ENCODE measurements at places on chromosomes 11 and 22.

DNA sequence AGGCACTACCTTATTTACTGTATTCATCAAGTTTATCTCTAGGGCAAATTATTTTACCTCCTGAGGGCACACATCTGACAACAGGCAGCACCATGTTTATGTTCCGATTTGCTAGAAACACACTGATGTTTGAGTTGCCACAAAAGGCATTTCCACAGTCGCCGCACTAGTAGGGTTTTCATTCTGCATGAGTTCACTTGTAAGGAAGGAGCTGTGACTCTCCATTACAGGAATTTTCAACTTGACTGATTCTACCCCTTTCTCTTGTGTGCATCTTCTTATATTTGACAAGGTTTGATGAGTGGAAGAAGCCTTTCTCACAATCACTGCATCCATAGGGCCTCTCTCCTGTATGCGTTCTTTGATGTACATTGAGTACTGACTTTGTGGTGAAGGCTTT, 455.9 kb upstream of the CNTN5 start:
- no peak for DNase-seq

- DNase-seq: peak; percentile 91
Measured at GRCh38 chr11:15987046-15987445, 369.3 kb downstream of the SOX6 start.

- no peak for DNase-seq
Measured at GRCh38 chr11:28250192-28250591, 142.0 kb downstream of the METTL15 start.

- DNase-seq: no peak
Measured at GRCh38 chr11:119586181-119586580, 142.8 kb downstream of the NECTIN1 start.

- no peak for DNase-seq
Measured at GRCh38 chr22:35960854-35961253, 67.8 kb downstream of the RBFOX2 start.

DNA sequence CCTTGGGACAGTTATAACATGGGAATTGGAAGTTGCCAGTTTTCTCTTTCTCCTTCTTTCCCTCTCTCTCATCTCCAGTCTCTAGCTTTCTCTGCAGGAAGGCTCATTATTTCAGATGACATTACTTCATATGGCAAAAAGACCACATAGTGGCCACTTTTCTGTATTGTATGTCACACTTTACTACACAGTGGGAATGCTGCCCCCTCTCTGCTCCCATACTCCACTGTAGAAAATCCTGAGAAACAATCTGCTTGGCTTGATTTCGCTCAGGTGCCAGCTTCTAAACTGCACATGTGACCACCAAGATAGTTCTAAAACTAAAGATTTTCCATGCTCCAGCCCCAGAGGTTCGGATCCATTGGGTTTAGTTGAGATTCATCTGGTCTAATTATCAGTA, 860.7 kb upstream of the CCDC90B start:
- DNase-seq: no peak

- no peak for DNase-seq
Measured at GRCh38 chr11:131231317-131231940, 139.0 kb upstream of the NTM start.

DNA sequence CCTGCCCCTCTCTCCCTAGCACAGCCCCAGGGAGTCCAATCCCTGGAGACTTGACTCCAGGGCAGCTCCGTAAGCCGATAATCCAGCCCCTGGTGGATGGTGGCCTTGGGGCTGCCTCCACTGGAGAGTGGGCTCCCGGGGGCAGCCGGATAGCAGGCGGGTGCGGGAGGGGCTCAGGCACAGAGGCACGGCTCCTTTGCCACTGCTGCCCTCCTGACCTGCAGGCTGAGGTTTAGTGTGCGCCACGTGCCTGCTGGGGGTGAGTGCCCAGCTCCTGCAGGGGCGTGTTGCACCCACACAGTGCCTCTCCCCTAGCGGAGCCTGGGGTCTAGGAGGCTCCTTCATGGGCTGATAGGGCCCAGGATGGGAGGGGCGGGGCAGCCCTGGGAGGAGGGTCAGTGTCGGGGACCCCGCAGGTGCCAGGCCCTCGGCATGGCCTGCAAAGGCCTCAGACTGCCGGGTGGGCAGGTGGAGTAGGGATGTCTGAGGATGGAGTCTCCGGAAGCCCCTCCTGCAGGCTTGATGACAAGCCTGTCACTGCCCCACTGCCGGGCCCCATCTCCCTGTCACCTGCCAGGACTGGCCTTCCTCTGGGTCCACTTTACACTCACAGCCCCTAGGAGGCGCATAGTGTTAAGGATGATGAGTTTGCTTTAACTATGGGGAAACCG, 5.6 kb downstream of the DUSP8 start:
- peak; percentile 1 for DNase-seq

DNA sequence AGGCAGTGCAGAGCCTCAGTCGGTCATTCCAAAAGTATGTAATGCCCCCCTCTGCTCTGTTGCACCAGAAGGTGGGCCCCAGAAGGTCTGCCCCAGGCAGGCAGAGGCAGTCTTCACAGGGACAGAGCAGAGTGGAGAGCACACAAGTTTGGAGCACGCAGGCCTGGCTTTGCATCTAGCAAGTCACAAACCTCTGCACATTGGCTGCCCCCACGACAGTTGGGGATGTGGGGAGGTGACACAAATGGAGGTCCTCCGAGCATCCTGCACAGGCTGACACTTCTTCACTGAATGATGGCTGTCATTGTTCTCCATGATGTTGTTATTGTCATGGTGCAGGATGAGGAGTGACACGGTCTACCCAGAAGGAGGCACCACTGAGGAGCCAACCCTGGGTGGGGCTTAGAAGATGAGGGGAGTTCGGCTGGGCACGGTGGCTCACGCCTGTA, 11.9 kb downstream of the TOM1 start:
- no peak for DNase-seq

GRCh38 chr11:67345920-67346819, 7.2 kb downstream of the POLD4 start:
- DNase-seq: no peak

DNA sequence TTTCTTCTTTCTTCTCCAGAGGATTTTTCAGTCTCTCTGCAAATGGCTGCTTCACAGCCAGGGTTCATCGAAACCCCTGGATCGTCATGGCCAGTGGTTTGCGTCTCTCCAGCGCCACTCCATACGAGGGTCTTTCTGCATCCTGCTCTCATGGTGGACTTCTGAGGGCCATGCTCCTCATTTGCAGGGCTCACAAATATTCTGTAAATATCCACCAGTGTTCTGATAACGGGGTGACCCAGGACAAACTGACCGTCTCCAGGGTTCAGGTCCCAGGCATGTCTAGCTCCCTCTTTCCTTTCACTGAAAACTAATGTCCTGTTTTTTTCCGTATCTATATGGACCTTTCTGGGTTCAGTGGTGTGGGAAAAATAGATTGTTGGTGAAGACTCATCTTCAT, 15.7 kb upstream of the VPREB1 start:
- no peak for DNase-seq

GRCh38 chr11:131248588-131248987, 121.8 kb upstream of the NTM start:
- no peak for DNase-seq

DNA sequence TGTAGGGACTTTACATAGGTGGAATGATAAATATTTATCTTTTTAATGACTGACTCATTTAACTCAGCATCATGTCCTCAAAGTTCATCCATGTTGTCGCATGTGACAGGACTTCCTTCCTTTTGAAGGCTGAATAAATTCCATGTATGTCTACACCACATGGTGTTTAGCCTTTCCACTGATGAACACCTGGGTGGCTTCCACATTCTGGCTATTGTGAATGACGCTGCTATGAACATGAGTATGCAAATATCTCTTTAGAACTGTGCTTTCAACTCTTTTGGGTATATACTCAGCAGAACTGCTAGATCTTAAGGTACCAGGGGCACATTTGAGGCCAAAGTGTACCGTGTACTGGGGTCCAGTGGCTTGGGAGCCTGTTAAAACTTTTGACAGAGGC, 24.1 kb downstream of the LARGE1 start:
- DNase-seq: no peak

- no peak for DNase-seq
Measured at GRCh38 chr11:22520521-22520920, 105.1 kb downstream of the FANCF start.

- no peak for DNase-seq
Measured at GRCh38 chr11:36454941-36455631, 55.0 kb downstream of the TRAF6 start.

- DNase-seq: no peak
Measured at GRCh38 chr11:76723548-76723947, 53.0 kb upstream of the LRRC32 start.

DNA sequence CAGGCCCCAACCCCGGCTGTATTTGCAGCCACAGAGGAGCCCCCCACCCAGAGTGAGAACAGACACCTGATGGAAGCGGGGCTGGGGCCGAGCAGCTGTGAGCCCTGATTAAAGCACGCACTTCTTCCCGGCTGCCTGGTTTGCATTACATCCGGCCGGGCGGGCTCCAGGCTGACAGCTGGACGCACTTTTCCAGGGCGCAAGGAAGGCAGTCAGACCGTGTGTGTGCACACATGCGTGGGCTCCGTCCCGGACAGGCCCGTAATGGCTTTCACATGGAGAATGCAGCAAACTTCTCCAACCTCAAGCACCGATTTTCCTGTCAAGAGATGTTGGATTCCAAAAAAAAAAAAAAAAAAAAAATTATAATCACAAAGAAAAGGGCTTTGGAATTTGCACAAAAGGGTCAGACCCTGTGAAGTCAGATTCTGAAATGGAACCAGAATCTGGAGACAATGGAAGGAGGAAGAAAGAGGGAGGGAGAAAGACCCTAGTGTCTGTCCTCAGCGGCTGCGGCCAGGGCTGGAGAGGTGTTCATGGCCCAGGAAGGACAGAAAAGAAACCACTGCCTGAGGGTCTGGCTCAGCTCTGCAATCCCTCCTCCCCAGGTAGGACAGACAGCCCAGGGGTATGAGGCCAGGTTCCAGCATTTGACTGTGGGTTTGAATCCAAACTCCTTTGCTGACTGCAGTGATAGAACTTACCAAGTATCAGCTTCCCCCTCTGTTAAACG, 365.5 kb downstream of the MN1 start:
- DNase-seq: peak; percentile 97
